ENCODE measurements at places on chromosomes 3 and 15. TPM values are rescaled to one million over a fixed set of nuclear protein-coding genes. Genes with fewer than 3 reads are reported as not detected.

- DNase-seq = no peak
These were observed 28.1 kb downstream of the LCMT2 start for GRCh38 chr15:43302205-43302817.

The PCLAF gene
- total RNA-seq = 52.0 TPM

The RTP4 gene
- total RNA-seq = 0.26 TPM

DNA sequence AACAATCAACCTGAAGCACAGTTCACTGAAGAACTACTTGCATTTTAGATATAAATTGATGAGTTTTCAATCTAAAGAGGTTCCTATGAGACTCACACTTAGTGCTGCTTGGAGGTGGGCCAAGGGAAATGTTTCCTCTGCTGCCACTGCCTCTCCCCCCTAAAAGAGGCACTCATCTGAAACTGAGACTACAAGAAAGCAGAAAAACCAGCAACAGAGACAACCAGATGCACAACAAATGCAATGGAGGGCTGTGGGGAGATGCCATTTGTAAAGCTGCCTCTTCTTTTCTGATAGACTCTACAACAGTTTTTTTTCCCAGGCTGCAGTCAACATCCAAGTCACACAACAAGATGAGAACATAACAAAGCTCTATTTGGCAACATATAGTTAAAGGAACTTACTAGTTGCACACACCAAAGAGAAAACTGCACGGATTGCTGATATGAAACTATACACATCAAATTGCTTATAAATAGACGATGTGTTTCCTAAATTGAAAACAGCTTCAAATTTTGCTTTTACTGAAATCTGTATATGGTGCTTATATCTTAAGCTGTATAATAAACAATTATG lies 11.0 kb downstream of the TSPAN3 start:
- no peak for DNase-seq

The NMB gene
- 11.0 TPM for total RNA-seq

The CALML4 gene
- total RNA-seq = 1.6 TPM

- DNase-seq = peak; percentile 36
These were observed 26.0 kb upstream of the MAP4 start for GRCh38 chr3:48042071-48042760.

The LRRIQ4 gene
- total RNA-seq = not detected
